ENCODE measurements at places on chromosomes 7 and 10. TPM values are rescaled to one million over a fixed set of nuclear protein-coding genes. Genes with fewer than 3 reads are reported as not detected.

The MYO1G gene
- 0.69 TPM for total RNA-seq

The SCRN1 gene
- 81.3 TPM for total RNA-seq

The SKIDA1 gene
- 9.7 TPM for total RNA-seq

The CPA2 gene
- 0.73 TPM for total RNA-seq

The NEBL gene
- total RNA-seq = 13.7 TPM

The DYDC2 gene
- 0.24 TPM for total RNA-seq

The TLL2 gene
- total RNA-seq = 1.4 TPM

The ASB15 gene
- total RNA-seq = not detected

GRCh38 chr10:111390813-111391563 lies 314.2 kb downstream of the ADRA2A start:
- no peak for DNase-seq

DNA sequence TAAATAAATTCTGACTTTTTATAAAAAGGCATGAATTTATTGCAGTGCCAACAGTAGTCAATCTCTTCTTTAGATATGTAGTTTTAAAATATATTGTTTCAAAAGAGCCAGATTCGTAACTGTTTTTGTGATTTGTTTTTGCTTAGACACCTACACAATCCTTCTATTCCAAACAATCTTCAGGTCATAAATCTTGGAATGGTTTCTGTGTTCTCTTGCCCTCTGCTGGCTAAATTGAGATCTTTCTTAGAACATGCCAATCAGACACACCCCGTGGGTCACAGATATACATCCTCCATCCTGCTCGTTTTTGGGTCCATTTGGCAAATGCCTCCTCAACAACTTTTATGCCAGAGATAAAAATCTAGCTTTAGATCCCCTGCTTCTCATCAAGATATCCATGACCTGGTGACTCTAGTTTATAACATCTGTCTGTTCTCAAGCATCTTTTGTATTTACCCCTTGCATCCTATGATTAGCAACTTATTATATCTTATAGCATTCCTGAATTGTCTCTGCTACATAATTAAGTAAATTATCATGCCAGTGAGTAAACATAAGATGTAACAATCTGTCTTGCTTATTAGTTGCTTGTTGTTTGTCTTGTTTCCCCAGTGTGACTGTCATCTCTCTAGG lies 35.3 kb upstream of the IFRD1 start:
- no peak for DNase-seq

GRCh38 chr7:66331883-66332282 lies 126.7 kb downstream of the TPST1 start:
- no peak for DNase-seq

- no peak for DNase-seq
These were observed 280.8 kb upstream of the CDC14C start for GRCh38 chr7:48643431-48644013.

DNA sequence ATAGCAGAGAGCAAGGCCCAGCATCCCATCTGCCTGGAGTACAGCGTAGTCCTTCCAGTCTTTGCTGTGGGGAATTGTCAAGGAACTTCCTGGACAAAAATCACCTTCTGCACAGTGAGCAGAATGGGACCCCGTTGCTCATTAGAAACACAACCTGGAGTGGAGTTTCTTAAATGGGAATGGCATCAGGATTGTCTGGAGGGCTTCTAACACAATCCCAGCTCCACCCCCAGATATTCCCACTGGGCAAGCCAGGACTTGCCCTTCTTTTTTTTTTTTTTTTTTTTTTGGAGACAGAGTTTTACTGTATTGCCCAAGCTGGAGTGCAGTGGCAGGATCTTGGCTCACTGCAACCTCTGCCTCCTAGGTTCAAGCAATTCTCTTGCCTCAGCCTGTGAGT lies 356.4 kb downstream of the GALNT17 start:
- no peak for DNase-seq

GRCh38 chr10:80471715-80472233 lies 17.7 kb downstream of the TSPAN14 start:
- DNase-seq = no peak

DNA sequence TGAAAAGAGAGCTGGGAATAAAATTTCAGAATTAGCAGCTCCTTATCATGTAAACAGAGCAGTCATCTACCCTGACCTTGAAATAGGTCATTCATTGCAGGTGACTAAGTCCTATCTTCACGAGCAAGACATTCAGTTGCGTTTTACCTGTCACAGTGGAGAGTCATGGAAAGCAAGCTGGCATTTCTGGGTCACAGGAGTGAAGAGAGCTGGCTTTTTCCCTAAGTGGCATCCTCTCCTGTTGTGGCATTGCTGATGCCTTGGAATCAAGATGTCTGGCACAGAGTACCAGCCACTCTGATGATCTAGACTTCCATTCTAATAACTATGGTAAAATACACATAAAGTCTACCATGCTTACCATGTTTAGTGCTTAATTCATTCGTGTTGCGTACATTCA lies 70.8 kb downstream of the SCRN1 start:
- no peak for DNase-seq

GRCh38 chr10:113041324-113041723 lies 91.3 kb downstream of the TCF7L2 start:
- DNase-seq = no peak

DNA sequence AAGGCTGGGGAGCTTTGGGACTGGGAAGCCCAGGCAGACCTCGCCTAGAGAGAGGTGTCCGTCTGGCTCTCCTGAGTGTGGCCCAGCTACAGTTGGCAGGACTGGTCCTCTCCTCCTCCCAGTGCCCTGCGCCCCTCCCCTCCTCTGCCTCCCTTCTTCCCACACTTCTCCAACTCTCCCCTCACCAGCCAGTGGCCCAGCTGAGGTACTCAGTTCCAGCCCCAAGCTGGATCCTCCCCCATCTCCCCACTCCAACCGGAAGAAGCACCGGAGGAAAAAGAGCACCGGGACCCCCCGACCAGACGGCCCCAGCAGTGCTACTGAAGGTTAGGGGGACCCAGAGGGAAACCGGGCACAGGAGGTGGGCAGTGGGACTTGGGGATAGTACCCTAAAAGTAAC lies 27.7 kb downstream of the GBX1 start:
- no peak for DNase-seq

GRCh38 chr7:100875356-100875751 lies 451 bp downstream of the SRRT start:
- no peak for DNase-seq

- no peak for DNase-seq
These were observed 8.0 kb downstream of the CALHM3 start for GRCh38 chr10:103470761-103471653.

- no peak for DNase-seq
These were observed 63.7 kb upstream of the AOAH start for GRCh38 chr7:36787933-36788378.

DNA sequence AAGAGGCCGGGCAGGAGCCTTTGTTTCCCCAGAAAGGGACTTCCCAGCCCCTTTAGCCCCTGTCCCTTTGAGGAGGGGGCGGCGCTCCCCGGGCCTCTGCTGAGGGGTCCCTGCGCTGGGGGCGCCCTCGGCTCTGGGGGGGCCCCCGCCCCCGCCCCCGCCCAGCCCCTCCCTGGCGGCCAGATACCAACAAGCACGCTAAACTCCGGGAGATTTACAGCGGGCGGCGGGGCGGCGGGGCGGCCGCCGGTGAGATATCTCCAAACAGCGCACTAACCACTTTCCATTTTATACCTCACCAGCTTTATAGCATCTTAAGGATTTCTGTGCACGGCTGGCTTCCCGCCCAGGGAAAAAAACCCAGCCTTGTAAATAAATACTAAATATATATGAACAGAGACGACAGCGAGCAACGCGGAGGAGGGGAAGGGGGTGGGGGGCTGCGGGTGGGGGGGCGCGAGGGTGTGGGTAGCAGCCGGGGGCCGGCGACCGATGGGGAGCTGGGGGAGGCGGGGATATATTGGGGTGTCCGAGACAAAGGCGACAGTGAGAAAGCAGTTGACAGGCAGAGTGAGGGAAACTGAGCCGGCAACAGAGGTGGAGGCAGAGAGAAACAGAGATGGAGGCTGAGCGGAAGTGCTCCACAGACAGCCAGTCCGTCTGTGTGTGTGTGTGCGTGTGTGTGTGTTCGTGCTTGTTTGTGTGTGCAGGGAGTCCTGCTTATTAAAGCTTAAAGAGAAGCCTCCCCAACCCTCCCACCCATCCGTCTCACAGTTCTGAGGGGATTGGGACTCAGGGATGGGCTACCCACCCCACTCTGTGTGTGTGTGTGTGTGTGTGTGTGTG lies 85.8 kb downstream of the HIF1AN start:
- DNase-seq = no peak

GRCh38 chr10:101840102-101840684 lies 3.4 kb downstream of the KCNIP2 start:
- no peak for DNase-seq

Data from mesothelial cell of epicardium (in vitro differentiated cells).